ENCODE measurements at places on chromosomes 1 and 21.

GRCh38 chr1:94106716-94107115 lies 14.2 kb downstream of the ABCA4 start:
- no peak for DNase-seq

GRCh38 chr21:45099571-45099970 lies 25.2 kb downstream of the ADARB1 start:
- DNase-seq: no peak

- DNase-seq: peak; percentile 43
These were observed 25.3 kb upstream of the PIK3CD start for GRCh38 chr1:9626201-9626608.

GRCh38 chr1:186974774-186975181 lies 146.0 kb downstream of the PLA2G4A start:
- no peak for DNase-seq

DNA sequence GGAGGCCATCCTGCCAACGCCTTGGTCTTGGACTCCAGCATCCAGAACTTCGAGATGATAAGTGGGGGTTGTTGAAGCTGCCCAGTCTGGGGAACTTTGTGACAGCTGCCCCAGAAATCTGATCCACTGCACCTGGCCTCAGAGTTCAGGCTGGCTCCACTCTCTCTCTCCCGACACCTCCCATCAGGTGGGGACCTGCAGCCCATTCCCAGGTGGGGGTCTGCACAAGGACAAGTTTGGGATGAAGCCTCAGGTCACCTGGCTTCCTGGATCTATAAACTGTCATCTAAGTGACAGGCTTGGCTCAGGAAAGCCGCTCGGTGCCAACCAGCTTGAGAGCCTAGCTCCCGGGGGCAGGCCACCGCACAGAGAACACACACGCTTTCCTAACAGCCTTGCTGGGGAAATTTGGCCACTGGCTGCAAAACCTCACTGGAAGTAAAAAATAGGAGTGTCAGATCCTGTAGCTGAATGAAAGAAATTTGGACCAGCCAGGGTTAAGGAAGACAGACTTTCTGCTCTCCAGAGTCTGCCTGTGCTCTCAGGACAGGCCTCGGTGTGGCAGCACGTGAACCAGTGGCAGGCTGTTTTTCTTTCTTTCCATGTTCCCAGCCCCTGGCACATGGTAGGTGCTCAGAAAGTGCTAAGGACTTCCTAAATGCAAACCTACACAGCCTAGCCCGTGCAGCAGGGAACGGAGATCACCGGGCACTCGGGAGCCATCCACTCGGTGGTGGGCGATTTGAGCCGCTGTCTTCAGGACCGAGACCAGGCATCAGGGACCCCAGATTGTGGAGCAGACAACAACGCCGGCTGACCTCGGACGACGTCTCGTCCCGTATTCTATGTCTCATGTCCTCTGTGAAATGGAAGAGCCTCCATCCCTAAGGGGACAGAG lies 42.6 kb upstream of the LBR start:
- DNase-seq: no peak

DNA sequence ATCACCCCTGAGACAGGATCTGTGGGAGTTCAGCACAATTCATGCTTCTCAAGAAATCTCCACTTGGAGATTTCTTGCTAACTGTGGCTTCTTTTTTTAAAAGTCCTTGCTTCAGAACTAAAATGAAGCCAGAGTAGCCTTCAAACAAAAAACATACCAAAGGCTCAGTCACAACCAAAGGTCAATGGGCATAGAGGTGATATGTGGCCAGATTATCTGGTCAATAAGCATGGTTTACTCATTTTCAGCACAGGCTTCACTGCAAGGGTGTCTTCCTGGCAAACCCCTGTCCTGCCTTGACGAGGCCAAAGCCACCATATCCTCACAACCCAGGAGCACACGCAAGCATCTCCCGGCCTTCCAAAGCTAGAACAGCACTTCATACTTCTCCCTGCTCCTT lies 11.2 kb upstream of the SPRR4 start:
- DNase-seq: no peak

DNA sequence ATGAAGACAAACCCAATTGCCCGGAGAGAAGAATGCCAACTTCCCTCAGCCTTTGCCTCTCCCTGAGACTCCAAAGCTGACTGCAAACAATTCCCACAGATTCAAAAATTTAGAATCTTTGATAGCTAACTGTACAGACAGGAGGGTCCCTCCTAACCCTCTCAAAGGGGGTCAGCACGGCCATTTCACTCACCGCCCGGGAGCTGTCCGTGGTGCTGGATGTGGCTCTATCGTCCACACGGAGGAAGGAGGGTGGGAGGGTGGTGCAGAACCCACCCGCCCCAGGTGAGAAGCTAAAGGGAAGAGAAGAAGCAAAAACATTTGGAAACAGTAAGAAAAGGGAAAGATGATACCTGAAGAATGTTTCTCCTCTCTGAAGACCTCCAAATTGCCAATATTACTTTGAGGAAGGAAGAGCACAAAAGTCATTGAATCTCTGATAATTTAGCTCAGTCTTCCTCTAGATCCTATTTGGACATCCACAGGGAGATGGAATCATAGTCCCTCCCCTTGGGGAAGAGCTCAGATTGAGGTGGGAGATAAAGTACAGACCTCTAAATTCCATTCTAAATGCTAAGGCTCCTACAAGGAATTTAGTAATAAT lies 45.6 kb downstream of the RHBG start:
- DNase-seq: peak; percentile 39

DNA sequence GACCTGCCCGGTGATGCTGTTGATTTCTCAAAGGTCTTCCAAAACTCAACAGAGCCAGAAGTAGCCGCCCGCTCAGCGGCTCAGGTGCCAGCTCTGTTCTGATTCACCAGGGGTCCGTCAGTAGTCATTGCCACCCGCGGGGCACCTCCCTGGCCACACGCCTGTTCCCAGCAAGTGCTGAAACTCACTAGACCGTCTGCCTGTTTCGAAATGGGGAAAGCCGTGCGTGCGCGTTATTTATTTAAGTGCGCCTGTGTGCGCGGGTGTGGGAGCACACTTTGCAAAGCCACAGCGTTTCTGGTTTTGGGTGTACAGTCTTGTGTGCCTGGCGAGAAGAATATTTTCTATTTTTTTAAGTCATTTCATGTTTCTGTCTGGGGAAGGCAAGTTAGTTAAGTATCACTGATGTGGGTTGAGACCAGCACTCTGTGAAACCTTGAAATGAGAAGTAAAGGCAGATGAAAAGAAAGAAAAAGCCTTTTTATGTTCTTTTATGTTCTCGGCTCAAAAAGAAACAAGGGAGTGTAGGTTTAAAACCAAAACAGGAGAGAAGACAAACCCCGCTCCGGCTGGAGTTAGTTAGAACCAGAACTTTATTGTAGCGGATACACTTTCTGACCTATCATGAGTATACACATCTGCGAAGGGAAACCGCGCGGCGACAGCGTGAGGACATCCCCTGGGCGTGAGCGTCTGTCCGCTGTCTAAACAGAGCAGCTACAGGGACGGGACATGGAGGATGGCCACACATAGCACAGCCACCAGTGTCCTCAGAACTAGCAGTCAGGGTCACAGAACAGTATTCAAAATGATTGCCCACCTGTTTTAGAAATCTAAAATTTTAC lies 77.1 kb downstream of the PIK3CD start:
- DNase-seq: peak; percentile 61

- DNase-seq: peak; percentile 47
These were observed 40.7 kb upstream of the SCMH1 start for GRCh38 chr1:41282679-41283317.

DNA sequence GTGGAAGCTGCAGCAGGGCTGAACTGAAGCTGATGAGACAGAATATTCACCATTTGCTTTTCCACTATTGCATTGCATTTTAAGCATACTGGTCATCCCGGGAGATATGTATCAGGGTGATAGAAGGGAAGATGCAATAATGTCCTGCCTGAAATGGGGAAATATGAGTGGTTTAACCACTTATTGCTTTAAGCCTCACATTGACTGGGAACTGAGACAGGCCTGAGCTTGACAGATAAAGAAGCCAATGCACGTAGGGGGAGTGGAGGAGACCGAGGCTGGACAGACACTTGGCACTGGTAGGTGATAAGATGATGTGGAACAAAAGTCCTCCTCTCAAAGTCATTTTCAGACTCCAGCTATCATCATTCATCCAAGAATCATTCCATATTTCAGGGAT lies 911.7 kb upstream of the NCAM2 start:
- DNase-seq: no peak

GRCh38 chr21:17231771-17232170 lies 281.1 kb upstream of the CXADR start:
- DNase-seq: no peak
